ENCODE measurements at places on chromosomes 16 and 17.

DNA sequence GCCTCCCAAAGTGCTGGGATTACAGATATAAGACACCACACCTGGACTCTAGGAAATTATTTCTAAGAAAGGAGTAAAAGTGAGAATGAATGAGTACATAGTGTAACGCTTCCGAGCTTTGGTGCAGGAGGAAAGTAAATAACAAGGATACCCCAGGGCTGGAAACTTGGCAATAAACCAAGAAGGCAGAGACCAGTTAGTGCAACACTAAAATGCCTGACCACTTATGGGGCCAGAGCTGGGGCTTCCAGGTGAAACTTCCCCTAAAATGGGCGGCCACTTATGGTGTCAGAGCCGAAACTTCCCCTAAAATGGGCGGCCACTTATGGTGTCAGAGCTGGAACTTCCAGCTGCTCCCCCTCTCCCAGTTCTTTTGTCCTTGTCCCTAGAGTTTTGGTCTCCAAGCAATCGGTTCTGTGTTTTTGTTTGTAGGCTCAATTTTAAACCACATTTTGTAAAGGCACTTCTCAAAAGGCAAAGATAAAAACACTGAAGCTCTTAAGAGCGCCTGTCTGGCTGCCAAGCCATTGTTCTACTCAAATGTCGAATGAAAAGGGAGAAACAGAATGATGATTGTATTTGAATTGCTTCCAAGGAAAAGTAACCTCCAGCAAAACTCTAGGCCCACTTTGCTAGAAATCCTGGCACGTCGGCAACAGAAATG, 63.9 kb downstream of the NXN start:
- DNase-seq, result no peak

- no peak for DNase-seq
Measured at GRCh38 chr16:28118637-28119036, 55.1 kb upstream of the GSG1L start.

DNA sequence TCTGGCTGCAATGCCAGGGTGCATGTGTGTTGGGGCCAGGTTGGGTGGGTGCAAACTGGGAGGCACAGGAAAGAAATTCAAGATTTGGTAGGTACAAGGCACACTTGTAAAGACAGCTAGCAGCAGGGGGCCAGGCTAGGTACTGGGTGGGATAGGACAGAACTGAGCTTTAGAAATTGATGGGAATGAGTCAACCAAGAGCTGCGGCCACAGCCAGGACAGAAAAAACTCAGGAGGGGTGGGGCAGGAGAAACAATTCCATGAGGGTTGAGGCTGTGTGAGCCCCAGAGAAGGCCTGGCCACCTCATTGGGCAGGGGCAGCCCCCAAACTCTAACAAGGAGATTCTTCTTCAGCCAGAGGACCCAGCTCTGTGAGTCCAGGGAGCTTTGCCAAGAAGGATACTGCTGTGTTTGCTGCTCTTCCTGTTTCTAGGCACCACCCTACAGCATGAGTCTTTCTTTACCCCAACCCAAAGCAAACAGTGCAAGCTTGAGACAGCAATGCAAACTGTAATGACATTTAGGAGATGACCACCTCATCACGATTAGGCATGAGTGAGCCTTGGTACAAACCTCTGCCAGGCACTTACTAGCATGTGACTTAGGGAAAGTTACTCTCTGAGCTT, 21.3 kb upstream of the CCDC182 start:
- no peak for DNase-seq

DNA sequence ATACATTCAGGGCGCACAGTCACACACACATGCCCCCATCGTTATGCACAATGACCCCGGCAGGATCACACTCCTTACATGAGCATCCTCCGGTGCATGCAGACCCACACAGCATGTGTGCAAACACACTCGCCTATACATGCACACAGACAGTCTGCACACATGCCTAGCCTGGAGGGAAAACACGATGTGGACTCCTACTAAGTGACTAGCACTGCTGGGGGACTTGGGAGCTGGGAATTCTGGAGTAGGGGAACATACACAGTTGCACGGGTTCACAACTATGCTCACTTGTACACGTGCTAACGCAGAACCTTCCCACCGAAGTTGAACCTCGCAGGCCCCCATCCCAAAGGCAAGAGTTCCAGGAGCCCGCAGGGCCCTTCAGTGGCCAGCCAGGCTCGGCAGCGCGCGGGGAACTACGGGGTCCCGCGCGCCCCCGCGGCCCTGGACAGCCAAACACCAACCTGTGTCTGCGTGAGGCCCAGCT, 2.0 kb downstream of the DLX3 start:
- DNase-seq, result no peak

- DNase-seq, result no peak
Measured at GRCh38 chr17:39054111-39054645, 87.0 kb upstream of the FBXO47 start.

DNA sequence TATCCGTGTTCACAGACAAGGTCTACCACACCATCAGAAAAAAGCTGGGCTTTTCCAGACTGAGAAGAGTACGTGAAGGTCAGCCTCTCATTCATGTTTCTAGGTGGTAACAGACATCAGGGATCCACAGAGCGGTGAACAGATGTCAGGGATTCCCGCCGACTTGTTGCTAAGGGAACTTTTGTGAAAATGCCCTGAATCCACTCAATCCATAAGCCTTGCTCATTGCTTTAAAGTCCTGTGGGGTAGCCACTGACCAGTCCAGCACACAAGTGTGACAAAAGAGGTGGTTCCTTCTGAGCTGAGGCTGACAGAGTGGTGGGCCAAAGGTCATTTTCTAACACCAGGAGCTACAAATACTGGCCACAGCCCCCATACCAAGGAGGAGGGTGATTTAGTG, 5.9 kb downstream of the GAS7 start:
- DNase-seq, result no peak

Measured in Jurkat, Clone E6-1 (cell line).